Activated CD4-positive, alpha-beta T cell treated with anti-CD3 and anti-CD28 coated beads, Interleukin-2, amount 50 U/mL, for 24 hours (primary cell): ENCODE measurements at places on chromosomes 2 and 18.
A peak's percentile ranks its signal among the peaks of the same experiment; 100 is the strongest.

- DNase-seq = no peak
These were observed 110.6 kb downstream of the CRIM1 start for GRCh38 chr2:36466135-36466534.

DNA sequence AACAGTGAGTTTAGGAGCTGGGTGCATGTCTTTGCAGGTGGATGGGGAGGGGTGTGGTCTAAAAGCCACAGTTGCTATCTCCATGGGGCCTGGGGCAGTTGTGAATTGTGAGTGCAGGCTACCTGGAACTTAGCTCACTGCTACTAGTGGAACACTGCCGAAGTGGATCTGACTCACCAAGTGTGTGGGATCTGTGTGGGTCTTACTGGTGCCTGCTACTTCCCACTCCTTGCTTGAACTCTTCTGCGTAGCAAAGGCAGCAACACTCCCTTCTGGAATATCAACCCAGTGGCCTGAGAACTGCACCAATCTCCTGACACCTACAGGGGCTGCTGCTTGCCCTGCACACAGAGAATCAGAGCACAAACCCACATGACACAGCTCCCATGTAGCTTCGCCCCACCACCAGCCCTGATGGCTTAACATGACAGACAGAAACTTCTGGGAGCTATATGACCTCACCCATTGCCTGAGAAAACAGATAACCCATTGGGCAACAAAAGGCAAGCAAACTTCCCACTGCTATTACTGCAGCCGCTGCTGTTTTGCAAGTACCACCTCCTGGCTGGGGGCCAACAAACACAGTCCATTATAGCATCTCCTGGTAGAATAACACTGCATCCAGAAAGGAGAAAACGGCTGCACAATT is 455.1 kb upstream of the DDX18 start:
- no peak for DNase-seq

- no peak for DNase-seq
These were observed 44.7 kb upstream of the SH3RF3 start for GRCh38 chr2:109084341-109084740.

GRCh38 chr2:28991021-28991420 is 9.9 kb downstream of the TOGARAM2 start:
- no peak for DNase-seq

DNA sequence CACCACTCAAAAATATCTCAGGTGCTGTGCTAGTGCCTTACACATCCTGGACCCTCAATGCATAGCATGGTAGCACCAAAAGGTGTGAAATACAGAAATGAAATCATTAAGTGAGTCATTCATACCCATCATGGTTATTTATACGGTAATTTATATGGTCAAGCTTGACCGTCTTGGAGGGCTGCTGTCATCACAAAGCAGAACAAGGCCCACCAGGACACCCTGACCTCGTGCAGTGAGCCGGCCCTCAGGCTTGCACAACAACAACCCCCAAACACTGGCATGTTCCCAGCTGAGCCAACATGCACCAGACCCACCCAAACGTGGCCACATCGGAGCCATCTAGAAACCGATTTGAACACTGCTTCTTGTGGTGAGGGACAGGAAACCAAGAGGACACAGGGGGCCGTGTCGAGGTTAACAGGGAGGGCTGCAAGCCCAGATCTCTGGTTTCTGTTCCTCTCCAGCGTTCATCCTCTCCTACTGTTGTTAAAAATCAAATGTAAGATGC is 378.5 kb upstream of the ID2 start:
- no peak for DNase-seq

DNA sequence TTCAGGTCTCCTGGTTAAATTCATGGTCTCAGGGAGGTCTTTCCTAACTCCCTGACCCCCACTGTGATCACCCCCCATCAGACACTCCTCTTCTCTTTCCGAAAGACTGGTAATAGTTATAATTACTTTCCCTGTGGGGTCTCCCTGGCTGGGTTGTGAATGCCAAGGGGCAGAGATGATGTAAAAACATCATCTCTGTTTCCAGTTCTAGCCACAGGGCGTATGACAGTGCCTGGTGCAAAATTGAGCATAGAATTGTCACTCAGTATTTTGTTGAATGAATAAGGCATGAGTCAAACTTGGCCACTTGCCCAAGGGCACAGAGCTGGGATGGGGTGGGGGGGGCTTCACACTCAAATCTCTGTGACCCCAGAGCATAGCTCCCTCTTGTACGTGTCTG is 65.2 kb downstream of the LTBP1 start:
- DNase-seq = no peak

GRCh38 chr2:237696461-237696860 is 69.1 kb downstream of the LRRFIP1 start:
- DNase-seq = no peak

GRCh38 chr2:71832388-71832787 is 315.3 kb downstream of the CYP26B1 start:
- DNase-seq = no peak

DNA sequence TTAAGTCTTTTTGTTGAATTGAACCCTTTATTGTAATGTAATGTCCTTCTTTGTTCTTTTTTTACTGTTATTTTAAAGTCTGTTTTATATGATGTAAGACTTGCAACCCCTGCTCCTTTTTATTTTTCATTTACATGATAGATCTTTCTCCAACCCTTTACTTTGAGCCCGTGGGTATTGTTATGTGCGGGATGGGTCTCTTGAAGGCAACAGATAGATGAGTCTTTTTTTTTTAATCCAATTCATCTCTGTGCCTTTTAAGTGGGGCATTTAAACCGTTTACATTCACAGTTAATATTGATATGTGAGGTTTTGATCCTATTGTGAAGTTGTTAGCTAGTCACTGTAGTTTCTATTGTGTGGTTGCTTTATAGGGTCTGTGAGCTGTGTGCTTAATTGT is 120.6 kb downstream of the NCOA1 start:
- no peak for DNase-seq

GRCh38 chr2:218953366-218953954 is 6.0 kb upstream of the CDK5R2 start:
- no peak for DNase-seq

DNA sequence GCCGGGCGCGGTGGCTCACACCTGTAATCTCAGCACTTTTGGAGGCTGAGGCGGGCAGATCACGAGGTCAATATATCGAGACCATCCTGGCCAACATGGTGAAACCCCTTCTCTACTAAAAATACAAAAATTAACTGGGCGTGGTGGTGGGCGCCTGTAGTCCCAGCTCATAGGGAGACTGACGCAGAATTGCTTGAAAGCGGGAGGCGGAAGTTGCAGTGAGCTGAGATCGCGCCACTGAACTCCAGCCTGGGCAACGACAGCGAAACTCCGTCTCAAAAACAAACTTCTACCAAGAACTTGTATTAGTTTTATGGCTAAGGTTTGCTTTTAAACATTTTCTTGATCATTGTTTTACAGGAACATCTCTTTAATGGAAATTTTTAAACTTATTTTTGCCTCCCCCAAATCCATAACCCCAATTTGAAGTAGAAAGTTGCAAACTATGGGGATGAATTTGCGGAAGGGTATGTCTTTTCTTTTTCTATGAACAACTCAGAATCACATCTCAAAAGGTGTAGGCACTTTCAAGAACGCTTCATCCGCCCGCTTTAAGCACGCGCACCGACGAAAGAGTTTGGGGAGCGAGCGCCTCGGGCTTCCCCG is 46.8 kb upstream of the PTMA start:
- no peak for DNase-seq

DNA sequence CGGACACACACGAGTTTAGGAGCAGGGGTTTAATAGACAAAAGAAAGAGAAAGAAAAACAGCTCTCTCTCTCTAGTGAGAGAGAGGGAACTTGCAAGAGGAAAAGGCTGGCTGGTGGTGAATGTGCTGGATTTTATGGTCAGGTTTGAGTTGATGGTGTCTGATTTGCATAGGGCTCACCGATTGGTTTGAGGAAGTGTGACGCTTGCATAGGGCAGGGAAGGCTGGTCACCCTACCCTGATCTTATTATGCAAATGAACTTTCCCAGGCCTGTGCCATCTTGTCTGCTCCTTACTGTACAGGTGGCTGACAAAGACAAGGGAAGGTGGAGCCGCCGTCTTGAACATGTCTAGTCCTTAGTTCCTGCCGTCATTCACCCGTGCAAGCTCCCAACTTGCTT is 408.9 kb downstream of the RIT2 start:
- no peak for DNase-seq

DNA sequence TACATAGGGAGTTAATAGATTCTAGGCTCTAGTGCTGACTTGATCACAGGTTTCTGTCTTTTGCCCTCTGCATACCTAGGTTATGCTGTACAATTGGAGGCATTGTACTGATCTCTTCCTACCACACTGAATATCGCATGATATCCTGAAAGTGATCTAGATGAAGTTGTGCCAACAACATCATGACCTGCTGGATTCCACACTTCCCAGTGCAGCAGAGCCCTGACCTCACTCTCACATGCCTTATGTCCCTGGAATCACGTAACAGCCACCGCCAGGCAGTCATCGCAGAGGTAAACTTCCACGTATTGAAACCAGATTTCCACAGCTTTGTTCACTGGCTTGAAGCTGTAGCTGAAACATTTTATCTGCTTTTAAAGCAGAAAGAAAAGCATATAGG is 214.0 kb downstream of the ANKRD30B start:
- no peak for DNase-seq

DNA sequence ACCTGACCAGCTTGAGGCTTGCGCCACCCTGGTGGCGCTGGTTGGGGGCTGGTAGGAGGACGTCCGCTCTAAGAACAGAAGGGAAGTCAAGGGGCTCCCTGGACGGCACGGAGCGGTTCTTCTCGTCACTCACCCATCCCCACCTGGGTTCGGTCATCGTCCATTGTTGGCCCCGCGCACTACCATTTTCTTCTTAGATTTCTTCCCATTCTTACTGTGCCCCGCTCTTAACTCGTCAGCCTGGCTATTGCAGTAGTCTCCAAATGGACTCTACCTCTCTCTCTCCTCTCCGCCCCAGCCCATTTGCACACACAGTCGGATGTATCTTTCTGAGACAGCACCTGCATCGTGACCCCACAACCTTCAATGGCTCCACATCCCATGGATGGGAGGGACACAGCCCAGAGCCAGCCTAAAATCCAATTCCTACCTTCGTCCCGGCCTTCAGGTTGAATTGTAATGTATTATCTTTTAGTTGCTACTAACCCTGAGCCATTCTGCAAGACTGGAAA is 814 bp upstream of the RAB1A start:
- peak; percentile 8 for DNase-seq

GRCh38 chr18:46587600-46587999 is 69.4 kb downstream of the LOXHD1 start:
- DNase-seq = no peak

- DNase-seq = no peak
These were observed at the start of gene MC4R for GRCh38 chr18:60372596-60372995. MC4R (minus strand) TSS chr18:60372775; CDS start chr18:60372349, 426 bp downstream.

- DNase-seq = no peak
These were observed 12.6 kb downstream of the CNDP1 start for GRCh38 chr18:74546751-74547530.

- no peak for DNase-seq
These were observed 36.8 kb upstream of the ERCC3 start for GRCh38 chr2:127330753-127331152.

DNA sequence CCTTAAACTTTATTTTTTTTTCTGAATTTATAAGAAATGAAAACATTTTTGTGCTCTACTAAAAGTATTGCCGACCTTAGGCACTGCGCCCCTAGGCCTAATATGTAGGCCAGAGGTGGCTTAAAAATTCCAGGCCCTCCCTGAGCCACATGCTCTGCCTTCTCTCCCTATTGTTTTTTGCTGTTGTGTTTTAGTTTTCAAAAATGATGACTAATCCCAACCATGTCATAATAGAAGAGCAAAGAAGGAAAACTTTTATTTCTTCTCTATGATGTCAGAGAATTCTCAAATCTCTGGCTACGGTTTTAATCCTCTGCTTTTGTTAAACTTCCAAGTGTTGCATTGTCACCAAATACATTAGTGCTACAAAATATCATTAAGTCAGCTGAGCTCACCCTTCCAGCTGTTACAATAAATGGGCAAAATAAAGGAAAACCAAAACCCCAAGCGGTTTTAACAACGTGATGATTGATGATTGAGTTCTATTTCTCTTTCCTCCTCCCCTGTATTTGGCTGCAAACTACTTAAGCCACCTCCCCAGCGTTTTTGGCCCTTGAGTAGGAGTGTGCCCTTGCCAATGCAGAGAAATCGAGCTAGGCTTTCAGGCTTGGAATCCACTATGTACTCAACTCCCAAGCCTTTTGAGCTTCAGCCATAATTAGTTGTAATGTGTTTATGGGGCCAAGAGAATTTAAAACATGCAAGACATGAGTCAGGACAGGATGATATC is 163.5 kb upstream of the POU3F3 start:
- DNase-seq = no peak

GRCh38 chr2:28729698-28730097 is 21.9 kb upstream of the PPP1CB start:
- no peak for DNase-seq

DNA sequence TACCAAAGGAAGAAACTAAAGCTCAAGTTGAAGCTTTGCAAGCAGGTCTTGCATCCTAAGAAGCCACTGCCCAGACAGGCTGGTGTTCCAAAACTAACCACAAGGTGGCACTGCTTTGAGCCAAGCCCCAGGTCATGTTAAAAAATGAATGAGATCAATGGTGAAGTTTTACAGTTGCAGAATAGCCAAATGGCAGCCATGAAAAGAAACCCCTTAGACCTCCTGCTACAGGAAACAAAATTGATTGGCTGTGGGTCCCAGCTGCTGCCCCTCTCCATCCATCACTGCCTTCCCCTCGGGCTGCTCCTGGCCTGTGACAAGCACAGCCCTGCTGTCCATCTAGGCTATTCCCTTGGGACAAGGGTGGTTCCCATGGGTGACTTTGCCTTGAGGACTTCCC is 20.7 kb upstream of the MREG start:
- DNase-seq = peak; percentile 73

DNA sequence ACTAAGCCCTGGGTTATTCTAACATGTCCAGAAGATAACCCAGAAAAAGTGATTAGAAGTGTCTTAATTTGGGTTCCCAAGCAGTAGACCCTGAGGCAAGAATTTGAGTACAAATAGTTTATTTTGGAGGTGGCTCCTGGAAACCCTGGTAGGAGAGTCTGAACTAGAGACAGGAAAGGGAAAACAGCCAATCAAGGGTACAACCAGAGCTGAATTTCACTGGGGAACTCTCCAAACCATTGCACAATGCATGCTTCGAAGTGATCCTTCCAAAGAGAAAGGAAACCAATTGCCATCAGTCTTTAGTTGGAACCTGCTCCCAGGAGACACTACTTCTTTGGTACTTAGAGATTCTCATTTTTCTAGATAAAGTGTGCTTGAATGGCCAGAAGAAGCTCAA is 361.5 kb downstream of the MBD2 start:
- DNase-seq = no peak

DNA sequence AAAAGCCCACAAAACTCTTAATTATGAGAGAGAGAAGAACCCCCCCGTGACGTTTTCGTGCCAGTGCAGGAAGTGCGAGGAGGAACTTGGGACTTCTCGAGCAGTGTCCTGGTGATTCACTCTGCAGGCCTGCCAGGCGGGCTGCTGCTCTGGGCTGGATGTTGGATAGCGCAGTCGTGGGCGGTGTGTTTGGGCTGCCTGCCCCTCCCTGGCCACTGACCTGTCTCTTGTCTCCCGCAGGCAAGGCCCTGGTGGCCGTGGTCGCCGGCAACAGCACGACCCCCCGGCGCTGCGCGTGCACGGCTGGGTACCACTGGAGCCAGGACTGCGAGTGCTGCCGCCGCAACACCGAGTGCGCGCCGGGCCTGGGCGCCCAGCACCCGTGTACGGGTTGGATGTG is 29.0 kb downstream of the TNFRSF11A start:
- no peak for DNase-seq
